Epithelial cell of esophagus (primary cell): ENCODE measurements at places on chromosomes 16 and 17.

DNA sequence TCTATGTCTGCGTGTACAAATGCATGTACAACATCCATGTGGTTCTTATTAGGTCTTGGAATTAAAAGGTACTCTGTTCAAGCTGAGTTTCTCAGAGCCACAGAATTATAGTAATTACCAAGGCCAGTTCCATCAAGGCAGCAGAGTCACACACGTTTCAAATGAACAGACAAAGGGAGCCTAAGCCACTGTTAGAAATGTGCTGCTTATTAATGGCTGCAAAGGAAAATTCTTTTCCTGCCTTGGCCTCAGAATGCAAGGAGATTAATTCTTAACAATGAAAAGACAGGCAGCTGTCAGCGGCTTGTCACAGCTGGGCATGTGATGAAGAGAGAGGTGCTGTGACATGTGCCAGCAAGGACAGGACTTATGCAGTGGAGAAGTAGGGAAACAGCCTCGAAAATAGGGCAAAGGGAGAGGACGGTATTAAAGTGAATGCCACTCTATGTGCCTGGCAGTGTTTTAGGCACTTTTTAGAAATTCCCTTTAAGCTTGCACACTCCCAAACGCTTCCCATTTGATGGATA lies 100.1 kb upstream of the CLEC3A start:
- no peak for DNase-seq

GRCh38 chr17:74474043-74474792 lies 7.8 kb downstream of the CD300A start:
- no peak for DNase-seq

DNA sequence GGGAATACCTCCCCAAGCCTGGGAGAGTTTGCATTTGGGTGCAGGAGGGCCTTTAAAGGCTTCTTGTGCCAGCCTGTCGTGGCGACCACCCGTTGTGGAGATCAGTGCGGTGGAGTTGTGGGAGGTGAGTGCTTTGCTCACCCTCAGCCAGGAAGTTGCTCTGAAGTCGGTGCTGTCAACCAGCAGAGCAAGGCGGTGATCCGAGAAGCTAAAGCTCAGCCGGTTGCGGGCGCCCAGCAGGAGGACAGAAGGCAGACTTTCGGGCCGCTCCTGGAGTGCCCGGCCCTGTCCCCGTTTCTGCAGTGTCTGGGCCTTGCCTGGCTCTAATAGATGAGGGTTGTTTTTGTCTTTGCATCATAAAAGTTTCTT lies 1.4 kb downstream of the UBE2I start:
- peak; percentile 32 for DNase-seq

DNA sequence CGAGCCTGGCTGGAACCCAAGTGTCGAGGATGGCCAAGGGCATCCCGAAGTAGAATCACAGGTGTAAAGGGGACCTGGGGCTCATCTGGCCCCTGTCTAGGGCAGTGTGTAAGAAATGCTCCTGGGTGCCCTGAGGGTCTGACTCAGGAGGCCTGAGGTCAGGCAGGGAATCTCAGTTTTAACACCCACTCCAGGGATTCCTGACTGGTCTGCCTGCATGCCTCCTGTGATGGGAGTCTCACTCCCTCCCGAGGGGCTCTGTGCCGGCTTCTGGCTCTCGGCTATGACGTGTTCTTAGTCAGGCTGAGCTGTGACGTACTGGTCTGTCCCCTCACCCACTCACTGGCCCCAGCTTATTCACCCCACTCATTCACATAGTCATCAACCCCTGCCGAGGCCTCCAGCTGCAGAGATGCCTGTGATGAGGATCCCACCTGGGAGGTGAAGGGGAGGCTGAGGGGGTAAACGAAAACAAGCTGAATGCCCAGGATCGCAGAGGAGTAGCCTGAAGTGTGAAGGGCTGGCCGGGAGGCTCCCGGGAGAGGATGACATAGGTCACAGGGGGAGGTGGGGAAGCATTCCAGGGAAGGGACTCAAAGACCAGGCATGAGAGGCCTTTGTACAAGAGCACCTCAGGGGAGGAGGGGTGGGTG lies 23.8 kb downstream of the FAM83G start:
- DNase-seq = no peak

DNA sequence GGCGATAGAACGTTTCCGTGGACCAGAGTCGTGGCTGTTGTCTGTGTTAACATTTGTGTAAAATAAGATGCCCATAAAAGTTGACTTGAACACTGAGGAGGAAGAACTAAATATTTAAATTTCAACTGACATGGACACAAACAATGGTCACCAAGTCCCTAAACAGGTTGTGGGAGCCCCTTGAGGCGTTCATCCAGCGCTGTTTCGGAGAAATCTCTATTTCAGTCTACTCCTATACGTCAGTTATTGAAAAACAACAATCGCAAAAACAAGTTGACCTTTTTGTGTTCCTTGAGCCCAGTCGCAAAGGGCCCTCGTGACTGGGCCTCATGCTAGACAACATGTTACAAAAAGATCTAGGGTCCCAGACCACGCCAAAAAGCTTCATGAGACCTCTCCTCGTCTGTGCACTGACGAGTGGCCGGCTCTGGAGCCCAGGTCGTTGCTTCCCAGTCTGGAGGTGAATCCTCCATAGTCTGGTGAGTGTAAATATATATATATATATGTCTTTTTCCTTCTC lies 439 bp upstream of the TMEM231 start:
- DNase-seq = no peak

DNA sequence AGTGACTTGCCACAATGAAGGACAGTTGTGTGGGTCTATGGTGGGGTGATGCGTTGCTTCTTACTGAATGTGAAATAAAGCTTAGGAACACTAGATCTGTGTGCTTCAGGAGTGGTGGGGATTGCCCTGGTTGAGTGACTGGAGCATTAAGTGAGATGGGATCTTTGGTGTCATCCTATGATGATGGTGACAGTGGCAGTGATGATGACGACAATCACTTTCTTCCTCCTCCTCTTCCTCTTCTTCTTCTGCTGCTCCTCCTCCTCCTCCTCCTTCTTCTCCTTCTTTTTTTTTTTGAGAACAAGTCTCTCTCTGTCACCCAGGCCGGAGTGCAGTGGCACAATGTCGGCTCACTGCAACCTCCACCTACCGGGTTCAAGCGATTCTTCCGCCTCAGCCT lies 396.8 kb downstream of the SEC14L1 start:
- no peak for DNase-seq

DNA sequence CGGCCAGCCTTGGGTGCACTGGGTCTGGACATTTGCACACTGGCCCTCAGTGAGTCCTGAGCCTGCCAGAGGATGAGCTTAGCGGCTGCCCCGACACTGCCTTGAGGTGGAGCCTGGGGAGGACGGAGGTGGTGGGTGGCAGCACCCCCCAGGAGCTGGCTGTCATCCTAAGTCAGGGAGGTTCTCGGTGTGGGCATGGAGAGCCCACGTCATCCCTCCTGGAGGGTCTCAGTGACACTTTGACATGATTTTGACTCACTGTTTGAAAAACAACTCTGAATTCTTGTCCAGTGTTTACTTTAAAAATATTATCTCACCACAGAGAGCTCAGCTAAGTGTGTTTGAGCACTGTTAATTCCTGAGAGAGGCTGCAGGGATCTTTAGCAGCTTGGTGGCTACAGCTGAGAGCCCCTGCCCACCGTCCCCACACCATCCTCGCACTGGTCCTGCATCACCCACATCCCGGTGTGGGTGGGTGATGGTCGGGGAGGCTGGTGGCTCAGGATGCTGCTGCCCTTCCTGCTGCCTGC lies 63.1 kb downstream of the BANP start:
- no peak for DNase-seq

DNA sequence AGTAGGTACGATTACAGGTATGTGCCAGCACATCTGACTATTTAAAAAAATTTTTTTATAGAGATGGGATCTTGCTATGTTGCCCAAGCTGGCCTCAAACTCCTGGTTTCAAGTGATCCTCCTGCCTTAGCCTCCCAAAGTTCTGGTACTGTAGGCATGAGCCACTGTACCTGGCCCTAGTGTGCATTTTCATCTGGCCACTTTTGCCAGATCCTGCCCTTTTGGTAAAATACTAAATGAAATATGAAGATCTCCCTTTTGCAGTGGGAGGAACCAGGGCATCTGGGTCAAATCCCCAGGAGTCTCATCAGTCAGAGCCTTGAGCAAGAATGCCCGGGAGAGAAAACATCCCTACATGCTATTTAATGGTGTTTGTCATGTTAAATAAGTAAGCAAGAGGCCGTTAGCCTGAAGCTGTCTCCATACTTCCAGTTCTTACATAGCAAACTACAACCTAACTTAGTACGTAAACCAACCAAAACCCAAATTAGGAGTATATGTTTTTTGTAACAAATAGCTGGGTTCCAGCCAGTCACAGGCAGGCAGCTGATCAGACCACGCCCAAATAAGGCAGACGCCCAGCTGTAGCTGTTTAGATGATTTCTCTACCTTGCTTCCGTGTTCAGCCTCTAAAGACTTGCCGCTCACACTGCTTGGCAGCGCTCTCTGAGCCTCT lies 46.5 kb upstream of the CLEC18A start:
- DNase-seq = no peak
